ENCODE measurements at places on chromosomes 2 and 18.

DNA sequence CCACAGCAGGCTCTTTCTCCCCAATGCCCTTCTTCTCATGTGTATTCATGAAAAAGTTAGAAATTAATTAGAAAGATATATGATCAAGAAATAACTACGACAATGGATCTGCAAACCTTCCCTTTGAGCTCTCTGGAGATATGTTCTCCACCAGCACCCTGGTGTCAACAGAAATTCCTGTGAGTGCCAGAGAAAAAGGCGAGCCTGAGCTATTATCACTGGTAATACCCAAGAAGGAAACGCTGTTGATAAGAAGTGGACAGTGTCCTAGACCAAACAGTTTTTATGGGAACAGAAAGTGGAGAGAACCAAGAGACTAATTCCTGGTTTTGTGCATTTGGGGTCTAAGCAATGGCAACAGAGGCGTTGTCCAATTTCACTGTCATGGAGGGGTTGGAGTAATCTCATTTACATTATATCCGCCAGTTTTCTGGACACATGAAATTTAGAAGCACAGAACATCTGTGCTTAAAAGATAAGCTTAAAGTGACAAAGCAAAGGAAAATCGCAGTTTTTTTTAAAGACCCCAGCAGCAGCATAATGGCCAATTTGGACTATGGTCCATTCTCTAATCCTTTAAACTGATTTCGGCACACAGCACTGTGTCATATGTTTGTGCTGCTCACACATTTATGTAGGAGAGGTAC is 47.2 kb upstream of the CDC42EP3 start:
- no peak for DNase-seq

DNA sequence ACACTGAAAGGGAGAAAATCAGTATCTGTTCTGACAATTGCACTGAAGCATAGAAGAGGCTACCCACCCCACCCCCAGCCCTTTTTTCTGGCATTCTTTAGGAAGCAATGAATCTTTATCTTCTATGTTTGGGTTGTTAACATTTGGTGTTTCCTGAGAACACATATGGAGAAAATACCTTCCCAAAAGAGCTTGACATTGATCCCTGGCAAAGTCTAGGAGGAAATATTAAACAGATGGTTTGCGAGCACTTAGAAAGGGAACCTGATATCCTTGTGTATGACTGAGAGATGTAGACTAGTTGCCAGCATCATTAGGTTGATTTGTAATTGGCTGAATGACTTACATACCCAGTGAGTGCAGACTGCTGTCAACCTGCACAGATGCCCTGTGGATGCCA is 42.9 kb downstream of the DOK1 start:
- DNase-seq, result no peak

GRCh38 chr2:127695491-127696472 is 5.5 kb upstream of the SFT2D3 start:
- DNase-seq, result peak; percentile 32

DNA sequence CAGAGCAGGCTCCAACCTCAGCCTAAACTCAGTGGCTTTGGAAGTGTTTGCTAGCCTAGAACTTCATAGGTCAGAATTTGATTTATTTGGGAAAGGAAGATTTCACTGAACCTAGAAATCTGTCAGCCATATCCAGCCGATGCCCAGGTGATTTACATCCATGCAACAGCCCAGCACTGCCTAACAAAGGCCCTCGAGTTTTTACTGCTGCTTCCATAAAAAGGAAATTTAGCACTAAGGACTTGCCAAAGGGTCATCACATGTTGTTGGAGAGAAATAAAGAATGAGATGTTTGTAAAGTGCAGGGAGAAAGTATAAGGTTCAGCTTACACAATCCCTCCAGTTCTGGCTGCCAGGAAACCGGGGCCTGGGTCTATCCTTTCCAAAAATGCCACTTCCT is 614.2 kb downstream of the BCL11A start:
- no peak for DNase-seq

DNA sequence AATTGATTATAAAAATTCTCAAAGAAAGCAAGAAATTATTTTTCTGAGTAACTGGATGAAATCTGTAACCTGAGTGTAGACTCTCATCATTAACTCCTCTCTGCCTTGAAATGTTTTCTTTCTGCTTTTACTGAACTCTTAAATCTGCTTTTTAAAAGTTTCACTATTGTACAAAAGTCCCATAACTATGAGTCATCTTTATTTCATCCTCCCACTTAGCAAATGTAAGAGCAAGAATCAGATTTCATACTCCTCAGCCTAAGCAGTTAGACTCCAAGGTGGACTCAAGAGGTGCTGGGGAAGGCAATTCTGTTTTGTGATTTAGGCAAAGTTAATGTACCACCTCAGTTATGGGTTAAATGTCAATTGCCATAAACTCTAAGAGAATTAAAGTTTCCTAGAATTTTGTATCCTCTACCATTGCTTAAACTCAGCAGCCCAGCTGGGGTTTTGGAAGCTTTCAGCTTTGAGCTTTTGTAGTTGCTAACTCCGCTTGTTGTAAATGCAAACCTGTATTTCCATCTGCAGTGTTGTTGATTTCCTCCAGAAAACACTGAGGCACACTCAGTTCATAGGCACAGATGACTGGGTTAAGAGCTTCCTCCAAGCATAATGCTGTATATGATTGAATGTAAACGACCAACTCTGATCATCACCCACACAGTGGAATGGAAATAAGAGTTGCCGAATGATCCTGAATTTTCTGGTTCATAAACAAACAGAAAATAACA is 268.8 kb downstream of the ARHGAP15 start:
- DNase-seq, result no peak

DNA sequence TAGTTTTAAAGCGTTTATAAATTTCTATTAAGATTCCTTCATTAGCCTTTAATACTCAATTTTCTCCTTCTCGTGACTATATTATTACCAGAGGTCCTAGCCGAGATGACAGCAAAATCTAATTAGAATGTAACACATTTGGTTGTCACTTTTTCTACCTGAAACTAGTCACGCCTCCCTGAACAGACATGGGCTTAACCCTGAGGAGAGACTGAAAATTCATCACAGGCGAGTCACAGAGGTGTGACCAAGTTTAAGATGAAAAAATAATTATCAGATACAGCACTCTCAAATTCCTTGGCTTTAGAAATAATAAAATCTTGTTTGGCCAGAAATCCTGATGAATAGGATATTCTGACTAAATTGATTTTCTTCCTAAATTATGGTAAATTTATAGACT is 834.4 kb upstream of the SLC39A10 start:
- DNase-seq, result no peak
